ENCODE measurements at places on chromosomes 5 and 9.

- DNase-seq = no peak
Observed at GRCh38 chr5:155651-156410, 35.5 kb upstream of the LRRC14B start.

DNA sequence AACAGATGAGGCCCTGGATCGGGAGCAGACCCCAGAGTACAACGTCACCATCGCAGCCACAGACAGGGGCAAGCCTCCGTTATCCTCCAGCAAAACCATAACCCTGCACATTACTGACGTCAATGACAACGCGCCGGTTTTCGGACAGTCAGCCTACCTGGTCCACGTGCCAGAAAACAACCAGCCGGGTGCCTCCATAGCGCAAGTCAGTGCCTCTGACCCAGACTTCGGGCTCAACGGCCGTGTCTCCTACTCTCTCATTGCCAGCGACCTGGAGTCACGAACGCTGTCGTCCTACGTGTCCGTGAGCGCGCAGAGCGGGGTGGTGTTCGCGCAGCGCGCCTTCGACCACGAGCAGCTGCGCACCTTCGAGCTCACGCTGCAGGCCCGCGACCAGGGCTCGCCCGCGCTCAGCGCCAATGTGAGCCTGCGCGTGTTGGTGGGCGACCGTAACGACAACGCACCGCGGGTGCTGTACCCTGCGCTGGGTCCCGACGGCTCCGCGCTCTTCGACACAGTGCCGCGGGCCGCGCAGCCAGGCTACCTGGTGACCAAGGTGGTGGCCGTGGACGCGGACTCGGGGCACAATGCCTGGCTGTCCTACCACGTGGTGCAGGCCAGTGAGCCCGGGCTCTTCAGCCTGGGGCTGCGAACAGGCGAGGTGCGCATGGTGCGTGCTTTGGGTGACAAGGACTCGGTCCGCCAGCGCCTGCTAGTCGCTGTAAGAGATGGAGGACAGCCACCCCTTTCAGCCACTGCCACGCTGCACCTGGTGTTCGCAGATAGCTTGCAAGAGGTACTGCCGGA lies 1.6 kb upstream of the PCDHGA11 start:
- DNase-seq = no peak

DNA sequence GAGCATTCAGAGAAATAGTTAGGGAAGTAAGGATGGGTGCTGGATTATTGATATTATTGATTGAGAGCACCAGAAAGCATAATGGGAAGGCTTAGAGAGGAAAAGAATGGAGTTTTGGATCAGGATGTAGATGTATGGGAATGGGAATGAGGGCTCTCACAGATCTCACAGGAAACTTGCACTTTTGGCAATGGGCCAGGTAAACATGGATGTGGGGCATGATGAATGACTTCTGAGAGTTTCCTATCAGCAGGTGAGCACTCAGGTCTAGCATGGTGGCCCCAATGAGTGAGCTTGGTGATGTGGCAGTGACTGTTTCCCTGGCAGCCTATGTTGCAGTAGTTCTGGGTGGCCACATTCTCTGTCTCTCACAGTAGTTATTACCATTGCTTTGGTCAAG lies 283.8 kb downstream of the FBXL7 start:
- DNase-seq = no peak

DNA sequence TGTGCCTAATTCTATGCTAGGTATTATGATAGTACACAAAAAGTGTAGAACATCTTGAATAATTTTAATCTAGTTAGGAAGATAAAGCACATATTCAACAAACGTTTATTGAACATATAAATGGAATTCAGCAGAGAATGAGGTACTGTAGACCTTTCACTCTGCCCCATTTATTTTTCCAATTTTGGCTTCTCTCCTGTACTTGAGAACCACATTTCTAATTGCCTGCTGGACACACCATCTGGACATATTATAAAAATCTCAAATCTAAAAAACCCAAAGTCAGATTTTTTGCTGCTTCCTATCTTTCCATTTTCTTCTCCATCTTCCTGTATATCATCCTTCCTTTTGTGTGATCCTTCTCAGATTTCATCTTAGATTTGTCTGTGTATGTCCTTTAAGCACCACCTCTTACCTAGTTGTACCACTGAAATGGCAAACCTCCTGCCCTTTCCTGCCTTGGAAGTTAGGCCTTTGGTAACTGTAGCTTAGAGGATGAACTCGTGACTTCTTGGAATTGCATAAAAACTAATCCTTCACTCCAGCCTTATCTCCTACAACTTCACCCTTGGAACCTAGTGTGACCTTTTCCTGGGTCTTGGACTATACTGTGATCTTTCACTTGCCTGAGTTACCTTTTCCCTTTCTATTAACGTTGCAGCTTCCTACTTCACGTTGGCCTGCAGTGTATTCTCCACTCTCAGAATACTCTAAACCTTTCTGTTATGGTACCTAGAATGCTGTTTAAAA lies 8.8 kb downstream of the SLC26A2 start:
- DNase-seq = no peak

- DNase-seq = peak; percentile 64
Observed at GRCh38 chr5:29079771-29080170, 2041.4 kb upstream of the CDH9 start.

DNA sequence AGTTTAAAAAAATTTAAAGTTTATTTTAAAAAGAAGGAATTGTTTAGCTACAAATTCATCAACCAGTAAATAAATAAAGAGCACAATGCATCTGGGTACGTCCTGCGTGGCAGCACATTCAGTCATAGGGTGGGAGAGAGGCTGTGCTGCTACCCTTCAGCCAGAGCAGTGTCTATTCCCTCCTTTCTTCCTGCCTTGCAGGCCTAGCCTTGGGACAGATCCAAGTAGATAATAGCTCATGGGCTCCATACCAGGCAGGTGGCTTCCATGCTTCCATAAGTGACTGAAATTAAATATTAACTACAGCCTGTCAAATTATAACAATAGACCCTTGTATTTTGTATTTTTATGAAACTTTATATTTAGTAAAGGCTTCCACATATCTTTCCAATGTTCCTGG lies 408.3 kb upstream of the RGMB start:
- no peak for DNase-seq

GRCh38 chr5:180119903-180120236 lies 48.3 kb upstream of the RNF130 start:
- no peak for DNase-seq
